ENCODE measurements at places on chromosomes 2 and 18.
A peak's percentile ranks its signal among the peaks of the same experiment; 100 is the strongest.

DNA sequence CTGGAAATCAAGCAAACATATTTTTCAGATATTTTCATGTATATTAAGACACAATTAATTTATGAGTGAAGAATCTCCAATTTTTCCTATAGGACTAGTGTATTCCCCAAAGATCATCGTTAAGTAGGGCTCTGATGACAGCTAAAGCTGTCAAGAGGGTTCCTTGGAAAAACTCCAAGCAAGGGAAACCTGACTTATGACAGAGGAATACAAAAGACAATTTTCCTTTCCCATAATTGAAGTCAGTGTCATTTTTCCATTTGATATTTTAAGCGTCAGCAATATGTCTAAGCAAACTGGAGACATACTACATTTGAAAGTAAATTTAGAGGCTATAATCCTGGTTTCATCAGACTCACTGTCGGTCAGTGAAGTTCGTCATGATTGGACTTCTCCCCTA is 36.1 kb downstream of the RIT2 start:
- no peak for DNase-seq

GRCh38 chr2:58633613-58634365 is 392.7 kb upstream of the FANCL start:
- no peak for DNase-seq

GRCh38 chr2:119753041-119753929 is 6.4 kb upstream of the PTPN4 start:
- no peak for DNase-seq

DNA sequence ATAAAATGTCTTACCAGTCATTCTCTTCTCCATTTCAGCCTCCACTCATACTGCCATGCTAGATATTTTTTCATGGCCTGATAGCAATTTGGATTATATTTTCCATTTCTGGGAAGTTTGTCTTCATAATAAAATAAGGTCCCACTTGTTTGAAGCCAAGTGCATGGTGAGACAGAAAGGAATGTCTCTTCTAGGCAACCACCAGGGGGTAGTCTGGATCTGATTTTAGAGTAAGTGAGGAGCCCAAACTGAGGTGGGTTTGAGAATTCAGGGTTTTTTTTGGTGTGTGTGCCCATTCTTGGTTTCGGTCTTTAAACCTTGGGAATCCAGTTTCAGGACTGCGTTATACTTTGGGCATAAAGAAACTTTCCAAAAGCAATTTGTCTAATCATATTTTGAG is 315.5 kb downstream of the RPRM start:
- DNase-seq, result no peak

GRCh38 chr2:98757904-98758421 is 27.0 kb upstream of the MGAT4A start:
- peak; percentile 87 for DNase-seq

GRCh38 chr2:20747317-20747716 is 75.6 kb downstream of the LDAH start:
- no peak for DNase-seq

- no peak for DNase-seq
Measured at GRCh38 chr2:129135017-129135416, 816.3 kb upstream of the HS6ST1 start.

- DNase-seq, result no peak
Measured at GRCh38 chr18:68387246-68387645, 327.7 kb downstream of the TMX3 start.

GRCh38 chr2:152890736-152891135 is 172.3 kb downstream of the ARL6IP6 start:
- no peak for DNase-seq

DNA sequence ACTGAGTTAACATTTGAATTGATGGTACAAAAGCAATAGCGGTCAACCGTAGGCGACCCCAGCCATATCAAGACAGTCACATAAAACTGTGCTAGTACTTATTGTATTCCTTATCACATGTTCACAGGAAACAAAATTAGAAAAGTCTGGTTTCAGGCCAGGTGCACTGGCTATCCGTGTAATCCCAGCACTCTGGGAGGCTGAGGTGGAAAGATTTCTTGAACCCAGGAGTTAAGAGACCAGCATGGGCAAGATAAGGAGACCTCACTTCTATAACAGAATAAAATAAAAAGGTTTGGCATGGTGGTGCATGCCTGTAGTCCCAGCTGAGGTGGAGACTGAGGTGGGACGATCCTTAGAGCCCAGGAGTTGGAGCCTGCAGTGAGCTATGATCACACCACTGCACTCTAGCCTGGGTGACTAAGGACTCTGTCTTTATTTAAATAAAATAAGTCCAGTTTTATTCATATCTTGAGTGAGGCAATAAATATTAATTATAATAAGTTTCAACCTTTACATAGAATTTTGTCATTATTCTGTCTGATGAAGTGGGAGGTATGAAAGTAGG is 84.1 kb upstream of the RGPD4 start:
- no peak for DNase-seq

Measured in skeletal muscle cell (primary cell).